NCI-H2029 treated with DMSO at 0.1 percent for 48 hours (cell line): ENCODE measurements at places on chromosomes 5 and 9.

DNA sequence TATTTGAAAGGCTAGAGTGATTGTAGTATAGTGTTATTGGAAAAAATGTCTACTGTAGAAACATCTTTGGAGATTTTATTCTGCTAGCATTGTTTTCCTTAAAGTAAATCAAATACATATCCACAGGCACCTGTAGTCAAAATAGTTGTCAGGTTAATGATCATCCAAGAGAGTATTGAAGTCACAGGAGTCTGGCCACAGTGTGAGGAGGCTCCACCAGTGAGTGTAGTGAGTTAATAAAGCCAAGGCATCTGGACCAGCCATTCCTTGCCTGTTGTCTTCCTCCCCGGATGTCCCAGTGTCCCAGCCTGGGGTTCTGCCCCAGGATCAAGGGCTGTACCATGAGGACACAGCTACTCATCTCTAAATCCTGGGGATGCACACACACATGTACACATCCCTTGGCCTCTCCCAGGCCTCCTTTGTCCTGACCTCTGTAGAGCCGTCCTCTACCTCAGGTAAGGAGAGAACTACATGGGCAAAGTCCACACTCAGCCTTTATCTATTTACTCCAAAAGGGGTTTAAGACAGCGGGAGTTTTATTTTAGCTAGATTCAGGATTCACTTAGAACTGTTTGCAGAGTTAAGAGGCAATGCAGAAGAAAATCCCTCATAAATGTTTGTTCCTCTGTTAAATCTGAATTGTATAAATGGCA is 3.7 kb downstream of the PIK3R1 start:
- no peak for DNase-seq

GRCh38 chr5:153425914-153426313 is 64.6 kb upstream of the GRIA1 start:
- DNase-seq = no peak

GRCh38 chr5:175148636-175149172 is 295.3 kb downstream of the DRD1 start:
- DNase-seq = no peak

- DNase-seq = no peak
These were observed 54.7 kb downstream of the GLDC start for GRCh38 chr9:6590772-6591384.

GRCh38 chr9:132606066-132606465 is 23.7 kb downstream of the BARHL1 start:
- no peak for DNase-seq

GRCh38 chr5:68071282-68071632 is 144.3 kb upstream of the PIK3R1 start:
- no peak for DNase-seq

- DNase-seq = peak; percentile 32
These were observed 257.9 kb upstream of the ANKRD55 start for GRCh38 chr5:56490971-56491468.

DNA sequence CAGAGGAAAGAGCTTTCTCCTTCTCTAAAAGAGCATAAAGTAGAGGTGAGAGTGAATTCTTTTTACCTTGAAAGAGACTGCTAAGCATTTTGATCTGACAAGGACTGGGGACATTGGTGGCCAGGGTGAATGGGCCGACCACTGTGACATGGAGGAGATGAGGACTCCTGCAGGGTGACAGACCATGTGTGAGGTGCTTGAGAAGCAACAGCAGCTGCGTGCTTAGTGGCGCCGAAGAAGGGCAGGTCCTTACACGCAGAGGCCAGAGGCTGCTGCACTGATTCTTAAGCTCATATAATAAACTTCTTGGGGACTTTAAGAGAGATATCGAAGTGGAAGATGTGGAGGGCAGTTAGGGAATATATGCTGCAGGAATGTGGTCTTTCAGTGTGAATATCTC is 8.7 kb upstream of the JAKMIP2 start:
- DNase-seq = no peak

- no peak for DNase-seq
These were observed 23.1 kb upstream of the AKNA start for GRCh38 chr9:114410910-114411309.

- DNase-seq = no peak
These were observed 103.7 kb downstream of the ATPSCKMT start for GRCh38 chr5:10145923-10146401.

- DNase-seq = no peak
These were observed 315.5 kb downstream of the SLIT3 start for GRCh38 chr5:168985454-168985853.

DNA sequence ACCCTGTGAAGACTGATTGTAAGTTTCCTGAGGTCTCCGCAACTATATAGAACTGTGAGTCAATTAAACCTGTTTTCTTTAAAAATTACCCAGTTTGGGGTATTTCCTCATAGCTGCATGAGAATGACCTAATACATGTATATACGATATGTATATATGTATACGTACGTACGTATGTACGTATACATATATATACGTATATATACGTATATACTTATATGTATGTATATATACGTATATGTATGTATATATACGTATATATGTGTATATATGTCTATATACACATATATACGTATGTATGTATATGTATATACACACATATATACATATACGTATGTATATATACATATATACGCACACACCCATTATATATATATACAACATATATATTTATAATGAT is 1153.0 kb upstream of the CDH18 start:
- no peak for DNase-seq

DNA sequence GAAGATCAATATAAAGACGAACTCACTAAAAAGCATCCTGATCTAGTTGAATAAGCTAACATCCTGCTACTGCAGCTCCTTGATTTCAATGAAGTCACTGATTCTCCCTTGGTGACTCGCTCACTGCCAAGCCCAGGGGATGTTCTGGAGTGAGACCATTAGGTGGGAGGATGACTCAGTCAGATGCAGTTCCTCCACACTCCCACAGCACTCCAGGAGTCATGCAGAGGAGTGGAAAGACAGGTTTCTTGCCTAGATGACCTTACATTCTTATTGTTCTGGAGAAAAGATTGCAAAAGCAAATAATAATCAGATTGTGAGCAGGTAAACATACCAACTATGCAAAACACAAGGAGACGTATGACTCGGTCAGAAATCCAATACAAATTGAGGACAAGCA is 15.3 kb downstream of the GCNT4 start:
- no peak for DNase-seq

- no peak for DNase-seq
These were observed 125.5 kb upstream of the DAP start for GRCh38 chr5:10886497-10886896.

- DNase-seq = no peak
These were observed 1.6 kb upstream of the GLIPR2 start for GRCh38 chr9:36134761-36135505.

DNA sequence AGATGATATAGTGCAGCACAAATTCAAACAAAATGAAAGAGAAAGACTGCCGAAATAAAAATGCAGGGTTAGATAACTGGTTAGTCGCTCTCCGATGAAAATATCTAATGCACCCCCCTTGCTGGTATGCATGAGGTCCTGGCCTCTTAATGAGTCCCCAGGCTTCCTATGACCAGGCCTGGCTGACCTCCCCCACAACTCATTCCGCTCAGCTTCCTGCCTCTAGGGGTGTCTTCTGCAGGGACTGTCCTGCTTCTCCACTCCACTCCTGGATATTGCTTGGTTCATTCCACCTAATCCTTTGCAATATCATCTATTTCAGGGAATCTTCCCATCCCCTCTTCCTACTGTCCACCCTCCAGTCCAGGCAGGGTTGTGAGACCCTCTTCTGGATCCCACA is 341.8 kb downstream of the ASTN2 start:
- no peak for DNase-seq

- no peak for DNase-seq
These were observed 227.6 kb downstream of the SEC61B start for GRCh38 chr9:99449726-99450125.

DNA sequence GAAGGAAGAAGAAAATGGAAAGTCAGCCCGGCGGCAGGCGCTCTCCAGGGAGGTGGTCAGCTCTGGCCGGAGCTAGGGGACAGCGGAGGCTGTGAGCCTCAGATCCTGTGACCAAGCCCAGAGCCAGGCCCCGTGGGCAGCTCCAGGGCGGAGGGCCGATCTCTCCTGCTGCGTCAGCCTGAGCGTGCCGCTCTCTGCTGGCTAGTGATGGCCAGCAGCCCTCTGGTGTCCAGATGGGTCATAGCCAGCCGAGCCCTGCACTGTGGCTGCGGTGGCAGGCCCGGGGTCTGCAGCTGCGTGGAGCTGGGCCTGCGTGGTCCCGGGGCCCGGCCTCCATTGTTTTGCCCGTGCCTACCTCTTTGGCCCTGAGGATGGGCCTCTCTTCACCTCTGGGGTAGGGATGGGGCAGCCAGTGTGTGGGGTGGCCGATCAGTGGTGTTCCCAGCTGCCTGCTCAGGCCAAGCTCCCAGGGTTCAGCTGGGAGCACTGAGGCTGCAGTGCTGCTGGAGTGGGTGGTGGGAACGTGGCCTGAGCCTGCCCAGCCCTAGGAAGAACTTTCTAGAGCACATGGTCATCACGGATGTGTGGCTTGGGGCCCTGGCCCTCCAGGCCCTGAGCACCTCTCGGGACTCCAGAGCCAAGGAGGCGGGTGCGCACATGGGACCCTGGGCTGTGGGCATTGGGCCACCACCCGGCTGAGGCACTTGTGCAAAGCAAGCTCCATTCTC is 17.1 kb upstream of the NRARP start:
- DNase-seq = no peak

- DNase-seq = no peak
These were observed 161.1 kb upstream of the TBC1D2 start for GRCh38 chr9:98416294-98417248.

- no peak for DNase-seq
These were observed 562.4 kb downstream of the EBF1 start for GRCh38 chr5:158537366-158537765.

GRCh38 chr5:62029303-62029702 is 276.7 kb upstream of the KIF2A start:
- no peak for DNase-seq

DNA sequence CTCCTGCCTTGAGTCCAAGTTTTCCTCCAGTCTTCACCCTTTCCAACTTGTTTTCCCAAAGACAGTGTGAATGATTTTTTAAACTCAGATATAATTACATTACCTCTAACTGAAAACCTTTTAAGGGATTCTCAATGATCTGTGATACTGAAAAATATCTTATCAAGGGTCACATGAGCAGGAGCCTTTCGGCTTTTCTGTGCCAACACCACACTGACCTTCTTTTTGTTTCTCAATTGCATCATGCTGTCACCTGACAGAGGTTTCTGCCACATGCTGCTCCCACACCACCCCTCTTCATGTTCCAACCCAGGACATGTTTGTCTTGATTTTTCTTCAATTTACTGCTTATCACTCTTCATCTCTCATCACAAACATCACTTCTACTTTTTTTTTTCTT is 820.0 kb downstream of the PRELID2 start:
- DNase-seq = no peak

GRCh38 chr9:70049236-70049635 is 5.6 kb downstream of the MAMDC2 start:
- no peak for DNase-seq

DNA sequence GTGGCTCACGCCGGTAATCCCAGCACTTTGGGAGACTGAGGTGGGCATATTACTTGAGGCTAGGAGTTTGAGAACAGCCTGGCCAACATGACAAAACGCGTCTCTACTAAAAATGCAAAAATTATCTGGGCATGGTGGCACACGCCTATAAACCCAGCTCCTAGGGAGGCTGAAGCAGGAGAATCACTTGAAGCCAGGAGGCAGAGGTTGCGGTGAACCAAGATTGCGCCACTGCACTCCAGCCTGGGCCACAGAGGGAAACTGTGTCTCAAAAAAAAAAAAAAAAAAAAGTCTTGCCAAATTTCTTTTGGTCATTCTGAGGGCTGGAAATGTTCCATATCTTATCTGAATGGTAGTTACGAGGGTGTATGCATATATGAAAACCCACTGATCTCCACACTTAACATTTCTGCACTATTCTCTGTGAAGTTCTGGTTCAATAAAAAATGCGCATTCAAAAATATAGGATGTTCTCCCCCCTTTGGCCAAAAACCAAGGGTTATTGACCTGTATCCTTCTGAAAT is 13.5 kb upstream of the NIPAL4 start:
- no peak for DNase-seq

- no peak for DNase-seq
These were observed 126.2 kb upstream of the DMRT1 start for GRCh38 chr9:715300-715699.

DNA sequence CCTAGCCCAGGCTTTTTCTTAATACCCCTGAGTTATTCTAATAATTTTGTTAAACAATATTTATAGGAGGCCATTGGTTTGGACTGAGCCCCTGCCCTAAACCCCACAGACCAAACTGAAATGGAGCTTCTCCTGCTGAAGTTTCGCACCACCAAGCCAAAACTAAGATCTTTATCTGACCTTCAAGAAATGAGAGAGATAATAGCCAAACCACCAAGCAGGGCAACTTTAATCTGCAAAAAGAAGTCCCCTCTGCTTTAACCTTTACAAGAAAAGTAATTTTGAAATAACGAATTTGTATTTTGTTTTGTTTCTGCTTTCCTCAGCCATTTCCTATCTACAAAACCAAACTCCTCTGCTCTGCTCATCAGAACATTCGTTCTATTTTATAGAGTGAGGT is 125.5 kb downstream of the PIK3R1 start:
- DNase-seq = no peak

DNA sequence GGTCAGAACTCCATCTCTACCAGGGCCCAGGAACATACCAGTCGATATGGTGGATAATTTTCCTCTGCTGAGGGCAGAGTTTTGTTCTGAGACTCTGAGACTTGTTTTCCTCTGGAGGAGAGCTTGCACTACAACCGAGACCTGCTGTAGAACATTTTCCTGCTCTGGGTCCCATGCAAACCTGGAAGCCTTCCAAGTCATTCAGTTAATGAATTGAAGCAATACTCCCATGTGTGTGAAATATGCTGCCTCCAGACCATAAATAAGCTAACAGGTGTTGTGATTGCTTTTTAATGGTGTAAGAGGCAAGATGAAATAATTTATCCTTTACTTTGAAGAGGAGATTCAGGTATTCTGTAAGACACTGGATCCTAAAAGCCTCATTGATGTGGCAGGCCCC is 372.8 kb downstream of the TMEM167A start:
- no peak for DNase-seq

DNA sequence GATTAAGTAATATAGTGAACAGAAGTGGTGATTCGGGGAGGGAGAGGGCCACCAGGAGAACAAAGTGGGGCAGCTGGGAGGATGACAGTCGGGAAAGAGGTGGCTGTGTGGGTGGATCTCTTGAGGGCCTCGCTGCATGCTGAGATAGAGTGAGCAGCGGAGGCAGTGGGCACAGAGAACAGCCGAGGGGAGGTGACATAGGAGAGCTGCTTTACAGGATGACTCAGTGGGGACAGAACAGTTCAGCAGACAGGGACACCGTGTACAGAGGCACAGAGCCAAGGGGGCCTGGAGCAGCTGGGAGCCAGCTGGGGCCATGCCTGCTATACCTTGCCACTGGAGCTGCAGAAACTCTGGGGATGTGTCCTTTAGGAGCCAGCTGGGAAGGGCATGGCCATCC is 273.9 kb downstream of the GADD45G start:
- DNase-seq = peak; percentile 98

- DNase-seq = no peak
These were observed 54.1 kb downstream of the PRRC1 start for GRCh38 chr5:127571314-127572131.
